ENCODE measurements at places on chromosomes 13 and 19.

DNA sequence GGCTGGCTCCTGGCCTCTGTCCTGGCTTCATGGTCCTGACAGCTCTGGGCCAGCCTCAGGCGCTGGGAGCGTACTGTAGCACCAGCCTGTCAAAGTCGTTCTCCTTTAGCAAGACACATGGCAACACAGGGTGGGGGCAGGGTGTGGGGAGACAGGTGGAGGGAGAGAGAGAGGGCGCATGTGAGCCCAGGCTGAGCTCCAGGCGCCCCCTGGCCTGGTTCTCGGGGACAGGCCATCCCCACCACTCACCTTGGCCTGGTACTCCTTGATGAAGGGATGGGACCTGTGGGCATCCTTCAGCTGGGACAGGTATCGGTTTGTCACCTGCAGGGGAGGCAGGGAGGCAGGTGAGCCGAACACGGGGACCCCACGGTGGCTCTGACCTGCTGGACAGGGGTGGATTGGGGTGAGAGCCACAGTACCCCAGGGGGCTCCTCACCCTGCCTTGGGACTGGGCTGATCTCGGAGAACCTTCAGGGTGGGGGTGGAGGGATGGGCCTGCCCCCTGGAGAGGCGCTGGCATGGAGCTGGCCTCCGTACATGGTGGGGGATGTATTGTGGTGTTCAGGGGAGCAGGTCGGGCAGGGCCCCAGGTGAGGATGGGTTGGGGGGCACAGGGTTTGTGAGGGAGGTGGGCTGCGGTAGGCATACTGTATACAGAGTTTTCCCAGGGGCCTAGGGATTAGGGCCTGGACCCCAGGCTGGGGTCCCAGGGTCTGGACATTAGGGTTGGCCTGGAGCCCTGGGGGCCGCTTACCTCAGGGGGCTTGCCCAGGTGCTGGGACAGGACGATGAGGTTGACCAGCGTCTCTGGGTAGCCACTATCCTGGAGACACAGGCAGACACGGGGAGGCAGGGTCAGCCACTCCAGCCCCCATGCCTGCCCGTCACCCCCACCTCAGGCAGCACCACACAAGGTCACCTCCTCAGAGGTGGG, 3.9 kb upstream of the CERS1 start:
- no peak for DNase-seq

DNA sequence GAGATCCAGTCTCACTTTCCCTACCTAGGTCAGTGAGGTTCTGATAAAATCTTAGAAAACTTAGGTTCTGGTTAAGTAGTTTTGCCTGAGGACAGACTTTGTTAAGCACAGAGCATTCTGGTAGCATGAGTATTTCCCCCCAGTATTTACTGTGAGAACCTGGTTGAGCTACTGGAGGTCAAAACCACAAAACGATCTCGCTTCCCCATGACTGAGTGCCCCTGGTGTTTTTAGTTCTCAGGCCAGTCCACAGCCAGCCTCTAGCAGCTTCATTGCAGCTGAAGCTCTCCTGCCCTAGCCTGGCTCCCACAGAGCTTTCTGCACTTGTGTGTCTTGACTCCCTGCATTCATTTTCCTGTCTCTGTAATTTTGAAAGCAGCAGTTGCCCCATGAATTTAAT, 1138.2 kb downstream of the UQCRFS1 start:
- DNase-seq = no peak

GRCh38 chr13:72390909-72391308, 336.5 kb downstream of the MZT1 start:
- DNase-seq = no peak

DNA sequence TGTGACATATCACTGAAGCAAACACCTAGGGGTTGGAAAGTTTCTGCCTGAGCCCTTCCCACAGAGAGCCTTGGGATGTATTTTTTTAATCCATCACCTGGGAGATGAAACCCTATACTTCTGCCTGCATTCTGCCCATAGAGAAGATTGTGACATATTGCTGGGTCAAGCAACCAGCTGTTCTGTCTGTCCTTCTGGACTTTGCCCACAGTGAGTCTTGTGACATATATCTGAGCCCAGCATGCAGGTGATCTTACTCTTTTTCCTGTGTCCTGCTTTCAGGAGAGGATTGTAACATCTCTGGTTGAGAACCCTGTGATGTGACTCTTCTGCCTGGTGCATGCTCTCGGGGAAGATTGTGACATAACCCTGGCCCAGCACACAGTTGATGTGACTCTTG, 24.9 kb upstream of the ZNF681 start:
- no peak for DNase-seq

DNA sequence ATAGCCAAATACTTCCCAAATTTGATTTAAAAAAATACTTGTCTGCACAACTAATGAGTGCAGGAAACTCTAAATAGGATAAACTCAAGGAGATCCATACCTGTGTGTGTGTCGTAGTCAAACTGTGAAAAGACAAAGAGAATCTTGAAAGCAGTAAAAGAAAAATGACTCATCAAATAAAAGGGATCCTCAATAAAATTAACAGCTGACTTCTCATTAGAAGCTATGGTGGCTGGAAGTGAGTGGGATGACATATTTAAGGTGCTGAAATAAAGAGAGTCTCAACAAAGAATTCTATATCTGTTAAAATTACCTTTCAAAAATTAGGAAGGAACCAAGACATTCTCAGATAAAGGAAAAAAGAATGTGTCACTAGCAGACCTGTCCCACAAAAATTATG, 13.7 kb downstream of the RNASEH2B start:
- DNase-seq = no peak

- DNase-seq = no peak
Observed at GRCh38 chr19:57719424-57719823, 8.0 kb downstream of the ZNF671 start.

GRCh38 chr13:79155883-79156282, 250.2 kb downstream of the RBM26 start:
- DNase-seq = no peak

DNA sequence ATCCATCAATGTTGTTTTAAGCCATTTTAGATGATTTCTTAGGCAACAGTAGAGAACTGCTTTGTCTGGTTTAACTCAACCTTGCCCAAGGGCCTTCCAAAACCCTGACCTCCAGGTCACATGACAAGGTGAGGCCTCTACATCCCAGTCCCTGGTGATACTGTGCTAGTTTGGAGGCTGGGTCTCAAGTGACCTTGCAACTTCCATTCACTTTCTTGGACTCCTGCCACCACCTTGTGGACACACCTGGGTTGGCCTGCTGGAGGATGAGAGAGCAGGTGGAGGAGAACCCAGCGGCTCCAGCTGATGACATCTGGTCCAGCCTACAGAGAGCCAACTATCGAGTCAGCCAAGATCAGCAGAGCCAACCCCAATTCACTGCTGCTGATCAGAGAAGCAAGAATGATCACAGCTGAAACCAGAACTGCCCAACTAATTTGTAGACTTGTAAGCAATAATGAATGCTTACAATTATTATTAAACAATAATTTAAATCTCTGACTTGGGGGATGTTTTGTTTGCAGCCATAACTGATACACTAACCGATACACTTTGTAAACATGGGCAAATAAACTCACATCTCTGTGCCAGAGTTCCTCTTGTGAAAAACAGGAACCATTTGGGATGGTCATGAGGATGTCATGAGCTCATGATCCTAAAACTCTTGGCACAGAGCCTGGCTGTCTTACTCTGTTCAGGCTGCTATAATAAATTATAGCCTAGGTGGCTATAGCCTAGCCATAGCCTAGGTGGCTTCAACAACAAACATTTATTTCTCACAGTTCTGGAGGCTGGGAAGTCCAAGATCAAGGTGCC, 11.5 kb downstream of the FAM187B start:
- peak; percentile 15 for DNase-seq

- no peak for DNase-seq
Observed at GRCh38 chr13:111382411-111382810, 62.0 kb downstream of the TEX29 start.

GRCh38 chr13:27310946-27311345, 40.3 kb downstream of the RASL11A start:
- DNase-seq = no peak

DNA sequence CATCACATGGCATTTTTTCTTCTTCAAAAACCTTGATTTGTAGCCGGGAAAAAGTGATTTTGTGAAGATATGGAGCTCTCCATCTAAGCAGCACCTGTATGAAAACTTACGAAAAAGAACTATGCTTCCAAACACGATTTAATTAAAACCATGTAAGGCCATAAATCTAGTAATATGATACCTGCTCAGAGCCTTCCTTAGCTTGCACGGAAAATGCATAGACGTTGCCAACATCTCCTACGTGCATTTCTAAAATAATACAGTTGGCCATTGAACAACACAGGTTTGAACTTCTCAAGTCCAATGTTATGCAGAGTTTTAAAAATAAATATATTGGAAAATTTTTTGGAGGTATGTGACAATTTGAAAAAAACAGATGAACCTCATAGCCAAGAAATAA, 59.1 kb upstream of the RNF113B start:
- DNase-seq = no peak

GRCh38 chr19:3162418-3163229, 15.9 kb upstream of the S1PR4 start:
- DNase-seq = no peak

DNA sequence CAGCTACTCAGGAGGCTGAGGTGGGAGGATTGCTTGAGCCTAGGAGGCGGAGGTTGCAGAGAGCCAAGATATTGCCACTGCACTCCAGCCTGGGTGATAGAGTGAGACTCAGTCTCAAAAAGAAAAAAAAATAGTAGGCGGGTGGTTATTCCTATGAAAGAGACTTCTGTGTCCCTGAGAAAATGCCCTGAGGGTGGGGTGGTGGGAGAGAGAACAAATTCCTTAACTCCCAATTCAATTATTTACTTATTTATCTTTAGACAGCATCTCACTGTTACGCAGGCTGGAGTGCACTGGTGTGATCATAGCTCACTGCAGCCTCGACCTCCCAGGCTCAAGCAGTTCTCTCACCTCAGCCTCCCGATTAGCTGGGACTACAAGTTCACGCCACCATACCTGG, 10.3 kb upstream of the EEF2 start:
- no peak for DNase-seq
